Stimulated activated CD4-positive, alpha-beta T cell treated with anti-CD3 and anti-CD28 coated beads, Interleukin-4, amount 100 ng/mL, for 48 hours (primary cell): ENCODE measurements at places on chromosomes 6 and 20.

DNA sequence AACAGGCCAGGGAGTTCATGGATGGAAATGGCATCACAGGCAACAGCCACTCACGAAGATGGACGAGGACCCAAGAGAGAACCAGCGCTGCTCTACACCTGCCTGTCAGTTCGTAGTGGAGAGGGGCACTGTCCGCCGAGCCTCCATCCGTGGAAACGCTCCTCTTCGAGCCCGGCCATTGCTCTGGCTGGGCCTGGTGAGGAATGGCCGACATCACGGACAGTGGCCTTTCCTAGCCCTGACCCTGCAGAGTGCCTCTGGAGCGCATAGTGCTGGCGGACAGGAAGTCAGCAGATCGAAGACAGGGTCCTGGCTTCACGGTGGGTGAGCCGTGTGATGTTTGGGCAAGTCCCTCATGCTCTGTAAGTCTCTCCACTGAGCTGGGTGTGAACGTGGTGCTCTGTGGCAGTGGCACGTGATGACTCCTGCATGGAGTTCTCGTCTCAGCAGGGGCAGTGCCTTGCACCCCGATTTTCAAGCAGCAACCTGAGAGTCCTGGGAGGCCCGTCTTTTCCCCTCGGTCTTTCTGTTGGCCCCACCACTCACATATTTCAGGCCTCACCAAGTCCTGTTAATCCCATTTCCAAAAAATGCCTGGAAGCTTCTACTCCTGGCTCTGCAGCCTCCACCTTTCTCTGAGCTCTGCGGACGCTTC is 214.4 kb downstream of the ERMARD start:
- no peak for DNase-seq

DNA sequence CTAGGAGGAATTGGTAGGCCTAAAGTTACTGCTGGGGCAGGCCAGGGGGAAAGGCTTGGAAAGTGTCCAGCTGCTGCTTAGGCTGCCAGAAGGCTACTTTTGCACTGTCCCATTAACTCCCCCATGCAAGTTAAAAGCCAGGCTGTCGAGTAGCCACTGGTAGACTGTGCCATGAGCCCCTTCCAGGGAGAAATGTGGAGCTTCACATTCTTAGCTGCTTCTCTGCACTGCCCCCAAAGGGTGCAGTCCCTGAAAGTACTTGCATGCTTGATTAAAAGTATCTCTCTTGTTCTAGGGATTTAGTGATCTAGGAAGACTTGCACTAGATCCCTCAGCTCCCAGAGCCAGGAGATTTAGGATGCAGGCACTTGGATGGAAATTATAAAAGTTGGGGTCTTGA is 57.3 kb downstream of the CDC5L start:
- DNase-seq: no peak

DNA sequence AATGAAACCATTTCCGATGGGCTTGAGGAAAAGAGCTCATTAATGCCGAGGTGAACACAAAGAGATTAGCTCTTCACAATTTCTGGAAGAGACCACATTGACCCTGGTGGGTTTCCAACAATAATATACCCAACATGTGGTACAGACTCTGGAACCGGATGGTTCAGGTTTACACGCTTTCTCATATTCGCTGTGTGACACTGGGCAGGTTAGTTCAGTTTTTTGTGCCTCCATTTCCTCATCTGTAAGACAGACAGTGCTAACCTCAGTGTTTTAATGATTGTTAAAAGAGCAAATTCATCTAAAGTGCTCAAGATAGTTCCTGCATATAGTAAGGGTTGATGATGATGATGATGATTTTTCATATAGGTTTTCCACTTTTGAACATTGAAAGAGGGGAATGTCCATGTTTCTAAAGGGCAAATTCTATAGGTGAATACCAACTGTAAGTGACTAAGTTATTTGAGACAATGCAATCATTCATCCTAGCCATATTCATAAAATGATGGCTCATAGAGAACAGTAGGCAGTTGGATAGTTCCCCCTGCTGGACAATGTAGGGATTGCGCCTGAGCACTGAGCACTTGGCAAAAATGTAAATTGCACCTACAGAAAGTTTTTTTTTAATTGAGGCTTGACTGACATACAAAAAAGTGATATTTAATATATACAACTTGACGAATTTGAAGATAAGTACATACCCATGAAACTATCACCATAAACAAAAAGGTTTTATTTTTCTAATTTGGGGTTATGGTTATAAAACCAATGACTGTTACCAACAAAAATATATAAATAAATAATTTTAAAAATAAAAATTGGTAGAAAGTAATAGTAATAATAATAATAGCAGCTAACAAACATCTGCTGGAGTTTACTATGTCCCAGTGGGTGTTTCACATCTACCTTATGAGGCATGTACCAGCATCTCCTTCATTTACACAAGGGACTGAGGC is 2.1 kb upstream of the PERP start:
- peak; percentile 81 for DNase-seq

DNA sequence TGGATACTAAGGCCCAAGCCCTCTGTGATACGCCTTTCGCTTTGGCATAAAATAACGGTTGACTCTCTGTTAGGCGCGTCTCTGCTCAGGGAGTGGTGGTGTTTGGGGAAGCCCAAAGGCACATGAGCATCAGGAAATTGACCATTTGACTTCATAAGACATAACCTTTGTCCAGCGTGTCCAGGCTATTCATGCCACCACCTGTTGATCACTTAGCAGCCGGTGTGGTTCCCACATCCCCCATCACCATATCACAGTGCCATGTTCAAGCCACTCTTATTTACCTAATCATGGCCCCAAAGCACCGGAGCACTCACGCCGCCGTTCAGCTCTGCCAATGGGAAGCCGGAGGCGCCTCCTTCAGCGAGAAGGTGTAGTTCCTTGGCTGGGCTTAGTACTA is 27.9 kb downstream of the SLCO4A1 start:
- no peak for DNase-seq

DNA sequence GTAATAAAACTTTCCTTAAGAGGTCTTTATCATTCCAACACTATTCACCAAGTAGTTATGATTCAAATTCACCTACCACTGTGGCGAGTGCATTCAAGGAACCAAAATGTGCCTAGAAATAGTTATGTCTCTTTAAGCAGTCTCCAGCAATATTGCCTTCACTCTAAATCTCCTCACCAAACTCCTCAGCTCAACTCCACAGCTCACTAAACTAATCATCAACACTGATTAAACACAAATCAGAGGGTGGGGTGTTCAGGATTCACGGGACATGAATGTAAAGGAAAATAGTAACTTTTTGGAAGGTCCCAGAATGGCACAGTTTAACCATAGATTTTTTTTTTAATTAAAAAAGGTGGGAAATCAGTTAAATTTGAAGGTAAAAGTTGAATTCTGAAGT is 70.5 kb upstream of the THEMIS start:
- DNase-seq: no peak

DNA sequence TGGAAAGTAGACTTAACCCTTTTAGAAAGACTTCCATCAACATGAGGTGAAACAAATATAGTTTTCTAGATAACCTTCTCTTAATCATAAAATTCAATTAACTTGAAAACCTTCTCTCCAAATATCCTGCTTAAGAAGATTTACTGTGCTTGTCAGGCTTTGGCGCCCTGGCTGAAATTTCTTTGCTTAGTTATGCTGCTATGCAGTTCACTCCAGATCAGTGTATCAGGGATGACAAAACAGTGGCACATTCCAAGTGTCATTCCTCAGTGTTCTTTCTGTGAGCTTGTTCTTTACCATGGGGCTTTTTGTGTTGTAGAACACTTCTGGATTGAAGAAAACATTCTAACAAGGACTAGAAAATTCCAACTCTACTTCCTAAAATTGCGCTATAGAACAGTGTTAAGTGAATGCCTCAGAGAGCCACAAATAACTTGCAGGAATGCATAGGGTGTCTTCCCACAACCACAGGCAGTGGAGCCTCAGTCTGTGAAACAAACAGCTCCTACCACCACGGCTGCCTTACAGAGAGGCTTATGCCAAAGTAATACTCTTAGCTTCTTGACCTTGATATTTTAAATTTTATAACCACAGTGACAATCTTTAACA is 443.6 kb downstream of the CDC5L start:
- DNase-seq: no peak
